ENCODE measurements at places on chromosomes 6 and 20. TPM values are rescaled to one million over a fixed set of nuclear protein-coding genes. Genes with fewer than 3 reads are reported as not detected.

Gene VGLL2
- polyA plus RNA-seq, result not detected

Gene CASS4
- 1.0 TPM for polyA plus RNA-seq

Gene RNF8
- polyA plus RNA-seq, result 34.5 TPM

Gene SDC4
- polyA plus RNA-seq, result 63.5 TPM

Gene SMOC2
- polyA plus RNA-seq, result 143 TPM

Gene PDCD2
- 65.9 TPM for polyA plus RNA-seq

Gene LST1
- polyA plus RNA-seq, result 11.2 TPM

Gene TMC2
- polyA plus RNA-seq, result not detected

Gene TREML1
- not detected for polyA plus RNA-seq

Gene STK35
- polyA plus RNA-seq, result 11.4 TPM

Gene C4A
- polyA plus RNA-seq, result 25.3 TPM

Gene PRIM2
- 15.0 TPM for polyA plus RNA-seq

Gene TAP2
- 10.1 TPM for polyA plus RNA-seq

Gene ZNF311
- not detected for polyA plus RNA-seq

Gene SNAP25
- polyA plus RNA-seq, result 237 TPM

Gene FAXC
- polyA plus RNA-seq, result 25.0 TPM

Gene TRIM31
- not detected for polyA plus RNA-seq

Gene TUBB1
- not detected for polyA plus RNA-seq

Gene PRKN
- polyA plus RNA-seq, result 1.4 TPM

Gene RUNX2
- 0.31 TPM for polyA plus RNA-seq

Gene FOXA2
- polyA plus RNA-seq, result 131 TPM
